ENCODE measurements at places on chromosomes 4 and X.

DNA sequence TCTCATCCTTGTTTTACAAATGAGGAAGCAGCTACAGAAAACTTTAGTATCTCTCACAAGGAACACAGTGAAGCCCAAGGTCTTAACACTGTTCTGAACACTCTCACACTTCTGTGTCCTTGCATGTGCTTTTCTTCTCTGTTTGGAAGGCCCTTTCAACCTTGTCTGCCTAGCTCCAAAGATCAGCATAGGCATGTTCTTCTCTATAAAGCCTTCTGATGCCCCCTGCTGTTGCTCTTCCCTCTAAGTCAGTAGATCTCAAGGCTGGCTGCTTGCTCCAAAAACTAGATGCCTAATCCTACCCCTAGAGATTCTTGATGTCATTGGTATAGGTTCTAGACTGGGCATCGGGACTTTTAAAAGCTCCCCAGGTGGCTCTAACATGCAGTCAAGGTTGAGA, 5.9 kb downstream of the APOO start:
- peak; percentile 73 for DNase-seq

- no peak for DNase-seq
These were observed 29.5 kb downstream of the CXXC4 start for GRCh38 chr4:104465201-104465600.

GRCh38 chr4:124061413-124061812, 651.1 kb downstream of the ANKRD50 start:
- no peak for DNase-seq

GRCh38 chrX:23959781-23960180, 52.0 kb downstream of the CXorf58 start:
- DNase-seq: no peak

- peak; percentile 6 for DNase-seq
These were observed 152.5 kb upstream of the STX18 start for GRCh38 chr4:4694296-4694772.

All from ACHN (cell line).